Aorta (tissue), 5 donors: ENCODE measurements at places on chromosomes 6 and 20. TPM values are rescaled to one million over a fixed set of nuclear protein-coding genes. Genes with fewer than 3 reads are reported as not detected.

DNA sequence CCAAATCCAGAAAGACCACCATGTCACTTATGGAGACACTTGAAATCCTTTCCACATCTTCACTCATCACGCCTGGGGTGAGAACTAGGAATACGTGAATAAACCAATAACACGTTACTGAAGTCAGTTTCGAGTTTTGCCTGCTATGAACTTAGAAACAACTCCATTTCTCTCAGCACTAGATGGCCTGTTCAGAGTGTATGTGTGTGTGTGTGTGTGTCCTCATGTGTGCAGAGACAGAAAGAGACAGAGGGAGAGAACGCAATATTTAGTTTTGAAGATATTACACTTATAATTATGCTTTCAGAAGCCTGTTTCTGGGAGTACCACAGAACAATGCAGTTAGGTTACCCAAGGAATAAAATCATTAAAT lies 81.2 kb upstream of the CCN6 start:
- DNase-seq: no peak
- no peaks in the 10 kb centered on the region for H3K36me3 ChIP-seq
- no peaks in the 10 kb centered on the region for H3K27me3 ChIP-seq
- H3K4me3 ChIP-seq: no peak overlapping the region
- no peak overlapping the region for H3K27ac ChIP-seq

DNA sequence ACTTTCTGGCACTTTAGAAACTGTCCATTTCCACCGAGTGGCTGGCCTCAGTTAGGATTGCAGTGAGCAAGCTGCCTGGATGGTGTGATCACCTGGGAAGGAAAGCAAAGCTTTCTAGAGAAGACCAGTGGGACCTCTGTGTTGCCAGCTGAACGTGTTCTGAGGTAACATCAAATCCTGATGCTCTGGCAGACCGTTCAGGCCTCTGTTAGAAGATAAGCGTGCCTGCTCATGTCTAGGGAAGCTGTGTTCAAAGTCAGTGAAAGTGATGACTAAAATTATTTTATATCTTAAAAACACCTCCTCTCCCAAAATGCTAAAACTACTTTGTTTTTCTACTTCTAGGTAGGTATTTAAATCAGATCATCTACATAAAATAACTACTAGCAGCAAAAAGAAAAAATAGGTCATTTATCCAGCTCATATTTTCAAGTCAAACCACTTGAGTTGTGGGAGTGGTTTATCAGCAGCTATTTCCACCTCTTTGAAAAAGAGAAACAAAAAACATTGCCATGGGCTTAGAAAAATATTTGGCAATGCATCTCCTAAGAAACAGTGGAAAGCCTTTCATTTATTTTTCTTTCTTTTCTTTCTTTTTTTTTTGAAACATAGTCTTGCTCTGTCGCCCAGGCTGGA lies 54.8 kb downstream of the CEP43 start:
- H3K4me1 ChIP-seq: no peaks in the 10 kb centered on the region
- no peak overlapping the region for H3K27ac ChIP-seq

DNA sequence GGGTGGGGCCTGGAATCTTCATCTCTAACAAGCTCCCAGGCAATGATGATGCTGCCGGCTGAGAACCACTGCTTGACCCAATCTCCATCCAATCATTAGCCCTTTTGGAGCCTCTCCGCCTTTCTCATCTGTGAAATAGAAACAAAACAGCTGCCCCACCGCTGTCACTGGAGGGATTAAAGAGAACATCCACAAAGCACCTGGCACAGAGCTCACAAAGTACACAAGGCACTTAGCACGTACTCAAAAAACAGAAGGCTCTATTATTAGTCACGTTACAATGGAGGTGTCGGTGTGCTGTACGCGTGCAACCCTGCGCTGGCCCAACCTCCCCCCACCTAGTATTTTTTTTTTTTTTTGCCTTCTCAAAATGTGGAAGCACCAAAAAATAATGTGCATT lies 213.5 kb upstream of the ARID1B start:
- no peaks in the 10 kb centered on the region for H3K4me1 ChIP-seq
- no peak overlapping the region for H3K4me3 ChIP-seq
- no peak overlapping the region for H3K27ac ChIP-seq
- H3K27me3 ChIP-seq: peaks cover 2% of the 10 kb centered on the region

DNA sequence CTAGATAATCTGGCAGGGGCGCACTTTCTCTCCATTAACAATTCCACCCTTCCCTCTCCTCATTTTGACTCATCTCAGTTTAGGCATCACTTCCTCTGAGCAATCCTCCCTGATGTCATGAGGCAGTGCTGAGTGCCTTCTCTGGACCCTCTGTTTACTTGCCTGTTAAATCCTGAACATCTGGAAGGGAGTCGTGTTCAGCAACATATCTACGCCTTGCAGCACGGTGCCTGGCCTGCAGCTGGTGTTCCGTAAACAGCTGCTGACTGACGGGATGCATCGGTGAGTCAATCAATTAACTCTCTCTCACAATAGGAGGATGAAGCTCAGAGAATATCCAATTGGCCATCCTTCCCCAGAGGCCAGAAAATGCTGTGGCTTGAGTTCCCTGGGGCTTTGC lies 613.5 kb downstream of the PTPRT start:
- H3K36me3 ChIP-seq: no peaks in the 10 kb centered on the region
- H3K4me1 ChIP-seq: no peaks in the 10 kb centered on the region
- H3K27me3 ChIP-seq: no peaks in the 10 kb centered on the region
- no peak overlapping the region for H3K27ac ChIP-seq

CALHM5 gene
- total RNA-seq: 15.4 TPM

CALHM4 gene
- total RNA-seq: not detected

LINC00237 gene
- total RNA-seq: not detected
